ENCODE measurements at places on chromosomes 2 and 18.

GRCh38 chr2:21104030-21104660, 19.6 kb upstream of the TDRD15 start:
- no peak for DNase-seq

DNA sequence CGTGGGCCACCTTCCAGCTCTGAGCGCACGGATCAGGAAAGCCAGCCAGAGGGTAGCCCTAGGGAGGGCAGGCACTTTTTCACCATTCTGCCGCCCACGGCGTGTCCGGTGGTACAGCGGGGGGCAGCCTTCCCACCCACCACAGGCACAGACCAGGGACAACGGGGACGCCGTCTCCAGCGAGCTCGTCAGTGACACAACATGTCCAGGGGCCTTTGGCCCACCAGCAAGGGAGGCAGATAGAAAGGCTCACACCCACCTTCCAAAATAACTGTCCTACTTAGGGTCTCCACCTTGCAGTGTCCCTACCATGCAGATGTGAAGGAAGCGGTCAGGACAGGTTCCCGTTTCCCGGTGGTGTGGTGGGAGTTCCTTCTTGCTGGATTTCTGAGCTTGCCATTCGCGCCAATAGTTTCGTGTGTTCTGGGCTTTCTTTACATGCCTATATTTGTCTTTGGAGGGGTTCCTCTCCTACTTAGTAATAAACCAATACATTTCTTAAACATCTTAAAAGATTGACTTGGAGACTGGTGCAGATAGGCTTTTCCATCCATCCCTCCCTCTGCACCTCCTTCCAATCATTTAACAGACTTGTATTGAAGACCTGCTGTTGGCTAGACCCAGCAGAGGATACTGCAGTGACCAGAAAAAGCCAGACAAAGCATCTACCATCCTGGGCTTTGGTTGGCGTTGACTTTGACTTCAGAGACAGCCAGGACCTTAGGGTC, 872 bp downstream of the ASB1 start:
- DNase-seq = no peak

DNA sequence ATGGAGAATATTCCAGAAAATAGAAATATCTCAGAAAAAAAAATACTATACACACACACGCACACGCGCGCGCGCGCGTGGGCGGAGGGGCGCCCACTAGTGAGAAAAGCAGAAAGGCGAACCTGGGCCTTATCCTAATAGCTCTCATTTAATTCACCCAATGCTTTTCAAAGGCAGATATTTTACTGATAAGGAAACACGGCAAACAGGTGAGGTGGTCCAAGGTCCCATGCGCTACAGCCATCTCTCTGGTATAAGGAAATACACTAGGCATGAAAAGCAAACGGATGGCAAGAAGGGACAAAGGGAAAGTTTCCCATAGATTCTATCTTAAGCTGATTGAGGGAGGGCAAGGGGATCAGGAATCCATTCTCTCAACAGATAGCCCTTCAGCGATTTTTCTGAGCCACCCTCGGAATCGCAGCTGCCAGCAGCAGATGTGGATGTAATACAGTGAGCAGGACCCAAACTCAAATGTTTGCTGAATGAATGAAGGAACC, 136.7 kb downstream of the TMEM247 start:
- peak; percentile 31 for DNase-seq

DNA sequence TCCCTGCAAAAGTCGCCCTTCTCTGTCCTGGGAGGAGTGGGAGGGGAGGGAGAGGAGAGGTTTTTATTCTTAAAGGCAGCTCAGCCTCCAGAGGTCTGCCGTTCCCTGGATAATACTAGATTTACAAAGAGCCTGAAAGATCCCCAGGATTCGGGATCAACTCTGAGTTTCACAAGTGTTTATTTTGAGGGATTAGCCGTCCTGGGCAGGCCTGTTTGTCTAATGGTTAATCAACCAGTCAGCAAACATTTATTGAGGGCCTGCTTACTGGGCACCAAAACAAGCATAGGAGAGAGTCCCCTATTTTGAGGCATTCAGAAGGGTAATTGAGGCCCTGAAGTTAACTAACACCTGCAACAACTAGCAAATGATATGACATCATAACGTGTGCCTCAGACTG, 152.6 kb upstream of the SLC1A4 start:
- DNase-seq = no peak

DNA sequence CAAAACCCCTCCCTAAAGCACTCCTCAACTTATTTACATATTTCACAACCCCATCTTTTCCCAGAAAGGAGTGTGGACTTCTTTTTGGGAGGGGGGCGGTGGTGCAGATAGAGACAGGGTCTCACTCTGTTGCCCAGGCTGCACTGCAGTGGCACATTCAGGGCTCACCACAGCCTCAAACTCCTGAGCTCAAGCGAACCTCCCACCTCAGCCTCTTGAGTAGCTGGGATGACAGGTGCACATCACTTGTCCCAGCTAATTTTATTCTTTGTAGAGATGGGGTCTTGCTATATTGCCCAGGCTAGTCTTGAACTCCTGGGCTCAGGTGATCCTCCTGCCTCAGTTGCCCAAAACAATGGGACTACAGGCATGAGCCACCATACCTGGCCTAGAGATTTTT, 44.1 kb downstream of the ADCY3 start:
- DNase-seq = no peak

GRCh38 chr2:200603972-200604371, 18.2 kb downstream of the AOX1 start:
- DNase-seq = no peak

- peak; percentile 64 for DNase-seq
Measured at GRCh38 chr18:65725251-65726050, 25.4 kb upstream of the CDH7 start.

- no peak for DNase-seq
Measured at GRCh38 chr2:189498205-189498604, 56.9 kb downstream of the WDR75 start.

- DNase-seq = no peak
Measured at GRCh38 chr18:47191961-47192360, 15.8 kb upstream of the IER3IP1 start.

DNA sequence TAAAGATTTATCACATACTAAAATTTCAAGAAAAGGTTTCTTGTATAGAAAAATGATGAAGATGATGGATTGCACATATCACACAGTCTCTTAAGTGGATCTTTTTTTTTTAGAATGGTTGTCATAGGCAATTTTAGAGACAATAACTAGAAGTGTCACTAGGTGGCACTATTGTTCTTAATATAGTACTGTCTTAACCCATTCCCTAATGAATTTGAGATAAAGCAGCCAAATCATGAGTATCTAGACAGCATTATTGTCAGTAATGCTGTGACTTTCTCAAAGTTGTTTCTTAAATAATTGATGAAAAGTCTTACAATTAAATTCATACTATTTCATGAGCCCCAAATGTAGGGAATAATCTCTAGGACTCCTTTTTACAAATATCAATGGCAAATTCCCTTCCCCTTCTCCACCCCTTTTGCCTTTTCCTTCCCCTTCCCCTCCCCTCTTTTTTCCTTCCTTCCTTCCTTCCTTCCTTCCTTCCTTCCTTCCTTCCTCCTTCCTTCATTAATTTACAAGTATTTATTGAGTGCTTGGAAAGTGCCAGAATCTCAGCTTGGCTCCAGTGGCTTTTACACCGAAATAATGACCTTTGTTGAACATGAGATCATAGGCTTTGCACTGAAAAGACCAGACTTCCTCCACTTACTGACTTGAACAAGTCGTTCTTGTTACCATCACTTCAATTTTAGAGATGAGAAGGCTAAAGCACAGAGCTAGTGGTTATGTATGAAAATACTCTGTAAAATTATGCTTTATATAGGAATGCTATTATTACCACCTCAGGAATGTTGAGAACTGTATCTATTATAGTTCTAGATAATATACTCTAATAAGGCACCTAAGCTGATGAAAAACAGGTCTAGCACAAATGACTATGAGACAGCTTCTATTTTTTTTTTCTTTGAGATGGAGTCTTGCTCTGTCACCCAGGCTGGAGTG, 19.8 kb downstream of the MYL12B start:
- DNase-seq = no peak

Measured in D341Med (cell line).